ENCODE measurements at places on chromosomes 3 and 15.

DNA sequence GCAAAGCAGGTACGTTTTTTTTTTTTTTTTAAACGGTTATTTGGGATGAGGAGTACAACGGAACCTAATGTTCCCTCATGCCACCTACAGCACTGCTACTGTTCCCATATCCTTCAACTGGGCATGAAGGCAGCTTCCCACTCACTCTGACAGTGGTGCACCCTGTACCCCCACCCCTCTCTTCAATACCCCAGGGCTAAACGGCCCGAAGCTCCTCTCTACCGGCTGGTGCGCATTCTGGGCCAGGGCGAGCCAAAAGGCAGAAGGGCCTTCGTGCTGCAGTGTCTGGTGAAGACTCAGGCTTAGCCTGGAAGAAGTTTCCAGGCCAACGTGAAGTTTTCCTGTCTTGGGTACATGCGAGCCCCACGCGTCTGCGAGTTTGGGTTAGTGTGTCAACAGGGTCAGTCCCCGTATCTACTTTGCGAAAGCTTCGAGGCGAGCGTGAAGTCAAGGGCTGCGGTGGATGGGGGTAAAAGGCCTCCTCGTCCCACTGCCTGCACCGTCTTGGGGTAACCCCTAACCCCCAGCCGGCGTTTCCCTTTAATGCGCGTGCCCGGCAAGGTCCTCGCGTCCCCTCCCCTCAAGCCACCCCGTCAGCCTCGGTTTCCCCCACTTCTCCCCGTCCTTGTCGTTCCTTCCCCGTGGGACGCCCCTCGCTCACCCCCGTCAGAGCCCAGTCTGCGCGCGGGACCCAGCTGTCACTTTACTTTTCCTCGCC lies 765 bp upstream of the UBE2E2 start:
- DNase-seq: no peak

- DNase-seq: no peak
These were observed 35.5 kb upstream of the PLCL2 start for GRCh38 chr3:16849229-16849628.

- no peak for DNase-seq
These were observed 15.7 kb downstream of the STARD5 start for GRCh38 chr15:81308260-81308659.

DNA sequence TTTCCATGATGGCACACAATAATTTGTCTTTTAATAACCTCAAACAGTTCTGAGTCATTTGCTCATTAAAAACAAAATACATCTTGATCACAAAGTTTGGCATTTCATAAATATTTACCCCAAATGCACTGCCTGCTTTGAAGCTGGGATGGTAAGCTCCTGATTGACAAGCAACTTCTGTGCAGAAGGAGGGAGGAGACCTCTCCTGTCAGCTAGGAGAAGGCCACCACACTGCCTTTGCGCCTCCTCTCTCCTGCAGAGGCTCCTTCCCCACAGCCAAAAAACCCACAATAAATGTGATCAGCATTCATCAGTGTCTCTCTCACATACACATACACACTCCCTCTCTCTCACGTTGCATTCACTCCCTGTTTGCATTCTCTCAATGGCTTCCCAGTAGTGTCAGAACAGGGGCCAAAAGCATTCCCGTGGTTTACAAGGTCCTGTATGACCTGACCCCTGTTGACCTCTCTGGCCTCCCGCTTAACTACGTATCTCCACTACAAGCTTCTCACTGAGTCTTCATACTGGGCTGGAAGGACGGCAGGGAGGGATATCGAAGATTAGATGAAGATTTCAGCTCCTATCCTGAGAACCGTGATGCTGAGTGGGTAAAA lies 216.4 kb downstream of the FOXP1 start:
- no peak for DNase-seq

DNA sequence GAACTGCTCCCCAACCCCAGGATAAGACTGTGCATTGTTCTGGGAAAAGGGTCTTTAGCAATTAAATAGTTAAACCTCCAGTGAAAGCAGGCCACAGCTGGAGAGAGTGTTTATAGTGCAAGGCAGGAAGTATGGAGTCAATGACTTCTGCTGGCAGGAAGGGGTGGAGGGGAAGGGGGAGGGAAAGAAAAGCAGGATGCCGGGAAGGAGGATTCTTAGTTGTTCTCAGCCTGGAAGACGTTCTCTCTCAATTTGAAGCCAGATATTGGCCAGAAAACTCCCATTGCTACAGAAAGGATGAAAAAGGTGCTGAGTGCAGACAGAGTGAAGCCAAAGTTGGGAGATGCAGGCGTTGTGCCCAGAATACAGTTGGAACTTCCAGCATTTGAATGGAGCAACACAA lies 35.7 kb upstream of the ACTL6A start:
- no peak for DNase-seq

GRCh38 chr3:69409011-69409410 lies 23.1 kb upstream of the FRMD4B start:
- DNase-seq: no peak

DNA sequence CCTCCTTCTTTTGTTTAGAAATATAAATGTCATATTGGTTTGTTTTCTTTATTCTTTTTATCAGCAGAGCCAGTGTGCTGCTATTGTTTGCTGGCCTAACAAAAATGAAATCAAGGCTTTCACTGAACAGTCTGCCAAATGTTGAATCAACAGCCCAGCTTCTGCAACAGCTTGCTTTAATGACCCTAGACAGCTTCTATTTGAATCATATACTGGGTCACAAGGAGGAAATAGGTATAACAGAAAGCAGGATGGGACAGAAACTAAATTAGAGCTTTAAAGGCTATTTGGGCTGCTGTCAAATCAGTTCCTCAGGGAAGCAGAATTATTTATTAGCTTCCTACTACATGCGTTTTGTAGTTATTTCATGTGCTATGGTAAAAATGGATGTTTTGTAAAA lies 12.1 kb upstream of the DNAJC13 start:
- no peak for DNase-seq

DNA sequence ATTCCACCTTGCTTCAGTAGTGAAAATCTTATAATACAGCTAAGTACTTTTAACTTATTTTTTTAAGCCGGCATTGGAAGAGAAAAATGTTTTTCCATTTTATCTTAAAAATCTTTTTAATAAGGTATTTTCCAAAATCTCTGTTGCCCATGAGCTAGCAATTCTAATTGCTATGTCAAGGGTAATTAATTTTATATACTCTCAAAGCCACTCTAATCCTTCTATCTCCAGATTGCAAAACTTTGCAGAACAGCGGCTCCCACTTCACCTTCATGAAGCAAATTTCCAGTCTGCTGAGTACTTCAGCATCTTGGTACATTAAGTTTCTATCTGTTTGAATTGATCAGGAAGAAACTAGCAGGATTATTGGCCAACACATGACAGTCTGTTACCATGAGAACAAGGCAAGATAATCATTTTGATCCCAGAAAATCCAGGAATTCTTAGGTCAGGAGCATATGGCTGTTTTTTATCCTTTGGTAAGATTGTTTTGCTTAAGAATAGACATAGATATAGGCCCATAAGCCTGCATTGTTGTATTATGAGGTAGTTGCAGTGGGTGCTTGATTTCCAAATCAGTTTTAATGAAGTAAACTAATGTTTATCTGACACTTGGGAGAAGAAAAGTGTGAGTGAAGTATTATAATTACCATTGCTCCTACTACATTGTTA lies 6.0 kb downstream of the TIPARP start:
- DNase-seq: no peak

- DNase-seq: no peak
These were observed 5.1 kb upstream of the SRP14 start for GRCh38 chr15:40043927-40044716.

DNA sequence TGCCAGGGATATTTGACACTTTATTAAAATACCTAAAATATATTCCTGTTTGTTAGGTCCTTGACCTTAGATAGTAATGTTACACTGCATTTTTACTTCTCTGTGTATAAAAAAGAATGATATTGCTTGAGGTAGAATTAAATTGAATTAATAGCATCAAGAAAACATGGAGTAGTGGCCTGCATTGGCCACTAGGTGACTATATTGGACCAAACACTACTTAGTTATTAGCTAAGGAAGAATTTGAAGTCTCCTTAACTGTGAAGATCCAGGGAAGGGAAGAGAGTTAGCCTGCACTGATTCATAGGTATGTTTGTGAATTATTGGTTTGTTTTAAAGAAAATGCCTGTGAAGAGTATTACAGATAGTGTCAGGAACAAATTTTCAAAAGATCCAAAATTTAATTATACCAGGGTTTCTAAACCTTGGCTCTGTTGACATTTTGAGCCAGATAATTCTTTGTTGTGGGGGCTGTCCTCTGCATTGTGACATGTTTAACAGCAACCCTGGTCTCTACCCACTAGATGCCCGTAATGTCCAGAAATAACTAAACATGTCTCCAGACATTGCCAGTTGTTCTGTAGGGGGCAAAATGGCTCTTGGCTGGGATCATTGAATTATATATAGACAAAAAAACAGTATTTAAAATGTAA lies 103.6 kb upstream of the THSD4 start:
- no peak for DNase-seq

DNA sequence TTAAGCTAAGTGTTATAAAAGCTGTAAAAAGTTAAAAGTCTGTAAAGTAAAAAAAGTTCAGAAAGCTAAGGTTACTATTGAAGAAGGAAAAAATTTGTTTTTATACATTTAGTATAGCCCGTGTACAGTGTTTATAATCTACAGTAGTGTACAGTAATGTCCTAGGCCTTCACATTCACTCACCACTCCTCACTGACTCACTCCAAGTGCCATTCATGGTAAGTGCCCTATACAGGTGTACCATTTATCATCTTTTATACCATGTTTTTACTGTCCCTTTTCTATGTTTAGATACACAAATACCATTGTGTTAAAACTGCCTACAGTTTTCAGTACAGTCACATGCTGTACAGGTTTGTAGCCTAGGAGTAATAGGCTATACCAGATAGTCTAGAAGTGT lies 8.8 kb downstream of the CCDC71 start:
- no peak for DNase-seq

GRCh38 chr3:30511524-30512251 lies 94.7 kb upstream of the TGFBR2 start:
- DNase-seq: no peak

- DNase-seq: no peak
These were observed 60.1 kb downstream of the FNDC3B start for GRCh38 chr3:172099495-172099808.

GRCh38 chr3:169554611-169555010 lies 108.9 kb downstream of the MECOM start:
- no peak for DNase-seq

DNA sequence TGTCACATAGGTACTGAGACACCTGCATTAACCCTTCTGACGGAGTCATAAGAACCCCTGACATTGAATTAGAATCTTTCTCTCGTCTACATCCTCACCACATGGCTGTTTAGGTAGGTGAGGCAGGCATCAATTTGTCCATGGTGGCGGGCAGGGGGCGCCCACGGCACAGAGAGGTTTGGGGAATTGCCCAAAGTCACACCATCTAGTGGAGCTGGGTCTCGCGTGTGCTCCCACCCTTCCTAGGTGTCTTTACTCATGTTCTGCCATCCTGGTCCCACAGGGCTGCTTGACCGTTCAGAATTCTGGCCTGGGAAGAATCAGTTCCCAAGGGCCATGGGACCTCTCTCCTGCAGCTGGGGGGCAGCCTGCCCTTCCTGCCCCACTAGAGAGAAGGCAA lies 14.7 kb upstream of the DLL4 start:
- no peak for DNase-seq

GRCh38 chr3:146464783-146465182 lies 4.6 kb downstream of the PLSCR2 start:
- no peak for DNase-seq

GRCh38 chr3:17070161-17070959 lies 185.6 kb downstream of the PLCL2 start:
- DNase-seq: no peak

DNA sequence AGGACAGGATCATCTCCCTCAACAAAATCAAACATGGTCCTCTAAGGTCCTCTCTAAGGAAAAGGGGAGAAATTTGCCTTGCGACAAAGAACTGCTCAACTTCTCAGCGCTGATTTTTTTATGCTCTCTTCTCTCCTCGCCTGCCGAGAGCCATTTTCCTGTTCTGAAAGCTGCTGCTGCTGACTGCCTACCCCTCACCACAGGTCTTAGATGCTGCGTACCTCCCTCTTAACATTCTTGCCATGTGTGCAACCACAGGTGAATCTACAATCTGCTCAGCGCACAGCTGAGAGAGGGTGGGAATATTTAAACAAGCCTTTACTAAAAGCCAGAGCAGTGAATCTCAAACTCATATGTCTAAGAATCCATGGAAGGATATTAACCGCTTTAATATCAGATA lies 210.7 kb downstream of the SSR3 start:
- no peak for DNase-seq

DNA sequence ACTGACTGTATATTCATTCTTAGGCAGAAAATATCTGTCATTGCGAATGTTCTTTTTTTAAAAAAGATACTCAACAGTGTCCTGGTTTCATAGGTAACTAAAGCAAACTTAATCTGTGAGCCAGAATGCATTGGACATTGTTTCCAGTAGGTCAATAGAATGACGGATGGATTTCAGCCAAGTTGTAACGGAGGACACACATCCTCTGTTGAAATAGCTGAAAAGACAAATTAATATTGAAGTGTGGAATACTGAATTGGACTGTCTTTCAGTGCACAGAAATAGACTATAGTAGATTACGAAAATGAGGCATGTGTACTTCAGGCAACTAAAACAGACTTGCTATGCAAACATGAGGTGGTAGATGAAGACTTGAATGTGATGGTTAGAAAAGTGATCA lies 461.6 kb downstream of the WDR72 start:
- no peak for DNase-seq

DNA sequence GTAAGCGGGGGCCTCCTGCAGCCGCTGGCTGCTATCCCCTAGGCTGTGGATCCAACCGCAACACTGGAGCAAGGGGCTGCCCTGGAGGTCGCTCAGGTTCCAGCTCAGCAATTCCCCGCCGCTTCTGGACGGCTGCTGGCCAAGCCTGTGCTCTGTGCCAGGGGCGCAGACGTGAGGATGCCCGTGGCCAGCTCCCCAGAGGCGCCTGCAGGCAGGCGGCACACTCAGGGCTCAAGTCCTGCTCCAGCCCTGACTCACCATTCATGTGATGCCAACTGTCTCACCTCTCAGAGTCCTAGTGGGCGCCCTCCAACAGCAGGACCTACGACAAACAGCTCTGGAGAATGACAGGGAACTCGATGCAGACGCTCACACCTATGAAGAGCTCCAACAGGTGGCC lies 31.6 kb downstream of the KLHL25 start:
- no peak for DNase-seq

- no peak for DNase-seq
These were observed 88.5 kb downstream of the CSNK1G1 start for GRCh38 chr15:64267331-64267973.

DNA sequence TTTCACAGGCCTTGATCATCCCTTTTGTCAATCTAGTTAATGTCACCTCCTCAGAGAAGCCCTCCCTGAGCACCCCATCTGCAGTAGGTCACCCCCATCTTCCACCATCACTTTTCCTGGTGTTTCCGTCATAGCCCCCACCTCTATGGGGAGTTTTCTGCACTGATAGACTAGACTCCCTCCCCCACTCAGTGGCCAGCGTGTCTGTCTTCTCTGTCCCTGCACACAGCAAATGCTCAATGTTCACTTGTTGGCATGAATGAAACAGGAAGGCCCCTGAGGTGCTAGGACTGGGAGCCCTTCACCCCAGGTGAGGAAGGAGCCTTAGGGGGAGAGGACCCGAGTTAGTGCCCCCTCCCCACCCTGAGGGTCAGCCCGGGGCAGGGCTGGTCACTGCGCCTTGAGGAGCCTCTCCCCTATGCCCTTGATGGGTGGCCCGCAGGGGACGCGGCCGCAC lies 15.8 kb upstream of the FANCD2 start:
- DNase-seq: no peak

- DNase-seq: no peak
These were observed 130.2 kb upstream of the ATP2B2 start for GRCh38 chr3:10635446-10636076.

- DNase-seq: no peak
These were observed 145.4 kb upstream of the BNIP2 start for GRCh38 chr15:59834528-59834927.
